ENCODE measurements at places on chromosomes 3 and 15.

DNA sequence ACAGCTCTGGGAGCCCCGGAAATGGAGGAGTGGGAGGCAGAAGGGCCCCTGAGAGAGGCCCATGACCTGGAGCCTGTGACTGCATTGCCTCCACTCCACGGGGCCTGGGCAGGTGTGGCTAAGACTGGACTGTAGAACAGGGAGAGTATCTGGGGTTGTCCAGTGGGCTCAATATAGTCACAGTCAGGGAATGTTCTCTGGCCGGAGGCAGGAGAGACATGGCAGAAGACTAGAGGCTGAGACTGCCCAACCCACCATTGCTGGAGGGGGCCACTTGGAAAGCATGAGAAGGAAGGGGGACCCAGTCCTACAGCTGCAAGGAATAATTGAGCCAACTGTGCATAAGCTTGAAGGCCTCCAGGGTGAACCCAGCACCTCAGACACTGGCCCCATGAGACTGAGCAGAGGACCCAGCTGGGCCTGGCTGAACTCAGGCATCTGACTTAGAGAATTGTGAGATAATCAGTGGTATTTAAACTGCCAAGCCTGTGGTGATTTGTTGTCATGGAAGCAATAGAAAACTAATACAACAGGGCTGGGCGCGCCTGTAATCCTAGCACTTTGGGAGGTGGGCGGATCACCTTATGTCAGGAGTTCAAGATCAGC, 33.1 kb downstream of the NIPA2 start:
- DNase-seq, result no peak

DNA sequence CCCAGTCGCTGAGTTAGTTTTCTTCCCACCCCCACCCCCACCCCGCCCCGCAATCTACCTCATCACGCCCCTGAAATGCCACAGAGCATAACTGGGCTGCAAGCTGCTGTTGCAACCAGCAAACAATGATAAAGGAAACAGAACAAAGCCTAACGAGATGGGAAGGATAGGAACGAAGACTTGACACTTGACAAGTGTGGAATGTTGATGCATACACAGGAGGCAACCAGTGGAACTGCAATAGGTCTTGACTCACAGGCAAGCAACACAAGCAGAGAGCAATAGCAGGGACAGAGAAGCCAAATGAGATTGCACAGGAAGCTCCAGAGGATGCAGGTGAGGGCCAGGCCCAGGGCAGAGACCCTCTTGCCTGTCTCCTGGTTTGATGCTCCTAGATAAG, 225.9 kb downstream of the IGSF11 start:
- no peak for DNase-seq

DNA sequence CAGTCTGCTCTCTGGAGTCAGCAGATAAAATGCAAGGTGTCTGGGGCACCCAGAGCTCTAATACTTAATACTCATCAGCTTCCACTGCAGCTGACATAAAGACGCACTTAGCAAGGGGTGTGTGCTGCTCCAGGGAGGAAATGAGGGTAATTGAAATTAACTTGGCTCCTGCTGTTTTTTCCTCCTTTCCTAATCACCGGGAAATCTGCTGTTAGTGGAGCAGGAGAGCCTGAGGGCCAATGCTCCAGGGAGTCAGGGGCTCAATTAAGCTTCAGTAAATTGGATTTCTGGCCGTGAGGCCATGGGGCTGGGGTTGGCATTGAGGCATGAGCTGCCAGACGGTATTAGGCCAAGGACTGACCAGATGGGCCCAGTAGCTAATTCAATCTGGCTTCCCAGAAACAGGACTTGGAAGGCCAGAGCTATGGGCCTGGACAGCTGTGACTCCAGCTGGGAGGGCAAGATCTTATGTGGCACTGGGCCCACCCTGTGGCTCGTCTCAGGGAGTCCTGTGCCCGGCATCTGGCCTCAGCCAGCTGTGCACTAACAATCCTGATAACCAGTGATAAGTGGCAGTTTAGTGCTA, 30.7 kb upstream of the CHRNB4 start:
- no peak for DNase-seq

- DNase-seq, result no peak
Measured at GRCh38 chr3:175670557-175670956, 811.4 kb downstream of the NAALADL2 start.

- DNase-seq, result no peak
Measured at GRCh38 chr3:117617906-117618305, 908.3 kb downstream of the TUSC7 start.

DNA sequence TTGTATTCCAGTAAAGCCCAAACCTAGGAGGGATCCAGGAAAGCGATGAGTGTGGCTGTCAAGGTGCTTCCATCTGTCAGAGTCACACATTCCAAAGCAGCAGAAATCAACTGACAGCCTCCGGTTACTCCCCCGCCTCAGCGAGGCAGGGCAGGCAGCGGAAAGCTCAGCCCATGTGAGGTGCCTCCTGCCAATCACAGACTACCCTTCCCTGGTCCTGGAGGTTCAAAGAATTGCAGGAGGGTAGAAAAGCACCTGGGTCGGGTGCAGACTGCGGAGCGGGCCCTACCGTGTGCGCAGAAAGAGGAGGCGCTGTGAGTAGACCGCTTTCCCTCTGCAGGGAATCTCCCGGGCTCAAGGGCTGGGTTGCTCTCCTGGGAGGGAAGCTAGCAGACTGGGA, at the start of gene UPK1B:
TSS of gene UPK1B (plus strand) at position 274 of the 400 bp plus-strand sequence. CDS start 13,144 bp downstream, outside the sequence.
- no peak for DNase-seq

DNA sequence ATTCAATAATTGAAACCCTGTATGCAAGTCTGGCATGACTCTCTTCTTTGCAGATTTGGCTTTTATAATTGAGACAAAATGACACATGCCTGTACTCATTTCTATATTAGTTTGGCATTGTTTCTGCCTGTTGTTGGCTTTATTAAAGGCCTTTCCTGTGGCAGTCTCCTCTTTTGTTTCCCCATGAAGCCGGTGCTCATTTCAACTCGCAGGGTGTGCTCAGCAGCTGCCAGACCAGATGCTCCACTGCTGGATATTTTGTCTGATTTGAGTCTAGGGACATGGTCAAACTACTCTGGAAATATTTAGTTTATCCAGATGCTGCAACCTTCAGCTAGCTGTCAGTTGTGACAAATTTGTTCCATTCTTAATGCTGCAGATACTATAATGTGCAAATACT, 445.3 kb downstream of the NAALADL2 start:
- DNase-seq, result no peak

DNA sequence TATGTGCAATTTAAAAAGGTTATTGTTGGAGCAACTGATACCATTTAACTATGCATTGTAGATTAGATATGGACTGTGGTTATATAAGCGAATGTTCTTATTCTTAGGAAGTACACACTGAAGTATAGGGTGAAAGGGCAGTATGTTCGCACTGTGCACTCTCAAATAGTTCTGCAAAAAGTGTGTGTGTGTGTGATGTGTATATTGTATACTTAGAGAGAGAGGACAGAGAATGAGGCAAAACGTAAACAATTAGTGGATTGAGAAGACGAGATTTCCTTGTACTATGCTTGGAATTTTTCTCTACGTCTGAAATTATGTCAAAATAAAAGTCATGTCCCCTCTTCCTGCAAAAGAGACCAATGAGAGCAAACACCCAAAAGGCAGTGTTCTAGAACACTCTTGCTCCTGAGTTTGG, 30.4 kb downstream of the LSM3 start:
- no peak for DNase-seq

GRCh38 chr15:82040862-82041261, 5.0 kb downstream of the MEX3B start:
- DNase-seq, result no peak

DNA sequence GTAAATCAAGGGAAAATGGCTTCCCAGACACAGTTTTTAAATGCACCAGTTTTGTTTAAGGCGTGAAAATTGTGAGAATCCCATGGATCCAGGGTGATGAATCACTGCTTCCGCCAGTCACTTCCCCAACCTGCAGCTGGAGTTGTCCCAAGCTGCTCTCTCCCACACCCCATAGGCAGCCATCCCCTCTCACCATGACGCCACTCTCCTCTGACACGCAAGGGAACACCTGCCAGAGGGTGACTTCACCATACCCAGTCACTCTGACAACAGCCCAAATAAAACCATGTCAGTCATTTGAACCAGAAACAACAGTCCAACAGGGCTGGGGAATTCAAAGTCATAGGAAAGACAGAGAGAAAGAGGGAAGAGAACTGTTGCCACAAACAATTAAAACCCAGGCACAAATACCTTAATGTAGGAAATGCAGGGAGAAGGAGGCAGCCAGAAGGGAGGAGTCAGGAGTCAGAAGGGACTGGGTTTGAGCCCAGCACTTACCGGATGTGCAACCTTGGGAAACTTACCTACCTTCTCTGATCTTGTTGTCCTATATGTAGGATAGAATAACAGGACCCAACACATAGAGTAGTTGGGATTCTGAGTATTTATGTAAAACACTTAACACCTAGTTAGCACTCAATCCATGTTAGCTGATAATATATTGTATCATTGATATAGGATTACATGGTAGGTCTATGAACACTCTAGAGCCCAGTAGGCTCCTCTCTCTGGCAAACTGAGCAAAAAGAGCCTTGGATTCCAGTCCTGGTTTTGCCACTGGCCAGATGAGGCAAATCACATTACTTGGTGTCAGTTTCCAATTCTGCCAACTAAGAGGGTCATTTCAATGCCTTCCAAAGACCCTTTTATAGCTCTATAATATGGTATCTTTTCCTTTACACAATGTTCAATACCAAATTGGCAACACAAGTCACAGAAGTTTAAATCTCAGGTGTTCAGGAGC, 326.3 kb upstream of the ICE2 start:
- no peak for DNase-seq

- DNase-seq, result no peak
Measured at GRCh38 chr3:67278015-67278618, 280.0 kb downstream of the KBTBD8 start.
